Activated CD4-positive, alpha-beta T cell treated with anti-CD3 and anti-CD28 coated beads, Interleukin-2, amount 10 ng/mL, durations not matched to agents 7 days and 5 days (primary cell): ENCODE measurements at places on chromosomes 2 and 18.

GRCh38 chr18:13375302-13376255 is 157.0 kb downstream of the LDLRAD4 start:
- peak; percentile 81 for DNase-seq

GRCh38 chr2:37232131-37232933 is 874 bp downstream of the NDUFAF7 start:
- no peak for DNase-seq

DNA sequence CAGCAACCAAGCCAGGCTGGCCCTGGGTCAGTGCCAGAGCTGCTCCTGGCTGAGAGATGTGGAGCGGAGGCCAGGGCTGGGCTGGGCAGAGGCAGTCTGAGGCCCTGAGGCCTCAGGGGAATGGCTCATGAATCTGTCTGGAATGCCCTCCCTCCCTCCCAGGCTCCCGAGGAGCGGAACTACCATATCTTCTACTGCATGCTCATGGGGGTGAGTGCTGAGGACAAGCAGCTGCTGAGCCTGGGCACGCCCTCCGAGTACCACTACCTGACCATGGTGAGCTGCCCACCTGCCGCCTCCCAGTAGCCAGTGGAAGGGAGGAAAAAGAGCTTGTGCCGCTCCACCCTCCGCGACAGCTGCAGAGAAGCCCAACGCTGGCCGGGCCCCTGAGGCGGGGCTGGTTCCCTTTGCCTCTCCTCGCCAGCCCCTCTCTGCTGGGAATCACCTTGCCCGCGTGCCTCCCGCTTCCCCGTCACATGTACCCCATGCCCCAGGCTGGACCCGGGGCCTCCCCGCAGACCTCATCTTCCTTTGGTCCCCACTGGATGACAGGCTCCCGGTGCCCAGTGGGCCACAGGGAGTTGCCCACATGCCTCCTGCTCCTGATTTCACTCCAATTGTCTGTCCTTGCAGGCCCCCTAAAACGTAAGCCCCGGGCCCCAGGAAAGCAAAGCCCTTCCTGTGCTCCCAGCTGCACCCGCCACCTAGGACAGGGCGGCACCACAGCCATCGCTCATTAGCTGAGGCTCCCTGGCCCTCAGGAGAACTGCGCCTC is 41.1 kb downstream of the MYO7B start:
- peak; percentile 3 for DNase-seq

DNA sequence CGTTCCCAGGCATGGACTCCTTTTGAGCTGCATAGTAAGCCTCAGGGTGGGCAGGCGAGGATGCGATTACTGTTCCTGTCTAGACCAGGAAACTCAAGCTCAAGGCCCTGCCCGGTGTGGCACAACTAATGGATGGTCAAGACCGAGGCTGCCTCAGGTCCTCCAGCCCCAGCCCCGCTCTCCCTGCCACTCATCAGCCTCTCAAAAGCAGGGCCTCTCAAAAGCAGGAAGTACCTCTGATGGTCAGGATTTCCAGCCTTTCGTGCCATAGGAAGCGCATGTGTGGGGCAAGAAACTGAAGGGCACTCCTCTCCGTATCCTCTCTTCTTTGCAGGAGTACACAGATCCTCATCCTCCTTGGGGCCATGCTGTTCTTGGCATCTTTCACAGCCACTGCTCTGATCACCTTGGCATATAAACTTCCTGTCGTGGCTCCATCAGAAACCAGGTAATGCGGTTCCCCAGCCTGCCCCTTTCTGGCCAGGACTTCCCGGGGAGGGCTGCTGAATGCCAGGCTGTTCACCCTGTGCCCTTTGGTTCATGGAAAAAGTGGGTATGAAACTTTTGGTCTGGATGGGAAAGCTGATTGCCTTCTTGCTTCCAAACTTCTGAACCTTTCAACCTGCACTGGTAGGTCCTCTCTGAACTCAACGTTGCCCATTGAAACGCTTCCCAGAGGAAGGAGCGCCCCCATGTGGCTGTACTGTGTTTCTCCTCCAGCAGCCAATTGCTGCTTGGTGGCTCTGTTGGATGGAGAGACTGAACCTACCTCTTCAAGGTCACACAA is 82.8 kb upstream of the SEC11C start:
- DNase-seq: peak; percentile 73

DNA sequence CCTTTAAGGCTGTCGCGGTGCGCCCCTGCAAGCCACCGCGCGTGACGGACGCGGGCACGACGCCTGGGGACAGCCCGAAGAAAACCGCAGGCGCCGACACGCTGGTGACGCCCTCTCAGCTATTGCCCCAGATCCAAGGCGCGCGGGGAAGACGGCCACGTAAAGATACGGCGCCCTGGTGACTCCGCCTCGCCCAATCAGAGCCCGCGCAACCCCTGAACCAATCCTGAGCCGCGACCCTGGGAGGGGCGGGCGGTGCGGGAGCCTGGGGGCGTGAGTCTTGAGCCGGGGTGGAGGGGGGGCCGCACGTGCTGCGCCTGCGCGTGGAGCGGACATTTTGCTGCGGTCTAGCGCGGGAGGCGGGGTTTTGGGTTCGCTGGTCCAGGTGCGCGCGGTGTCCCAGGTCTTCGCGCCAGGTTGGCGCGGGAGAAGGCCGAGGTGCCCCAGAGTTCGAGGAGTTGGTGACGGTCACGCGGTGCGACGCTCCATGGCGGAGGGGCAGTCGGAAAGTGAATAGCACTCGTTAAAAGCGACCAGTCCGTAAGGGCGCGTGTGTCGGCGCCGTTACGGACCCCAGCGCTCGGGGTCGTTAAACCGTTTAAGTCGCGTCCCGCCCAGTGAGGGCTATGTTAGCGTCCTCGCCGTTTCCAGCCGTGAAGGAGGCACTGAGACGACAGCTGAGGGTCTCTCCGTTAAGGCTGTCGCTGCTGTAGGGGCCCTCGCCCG is 15.9 kb downstream of the NMUR1 start:
- peak; percentile 99 for DNase-seq

DNA sequence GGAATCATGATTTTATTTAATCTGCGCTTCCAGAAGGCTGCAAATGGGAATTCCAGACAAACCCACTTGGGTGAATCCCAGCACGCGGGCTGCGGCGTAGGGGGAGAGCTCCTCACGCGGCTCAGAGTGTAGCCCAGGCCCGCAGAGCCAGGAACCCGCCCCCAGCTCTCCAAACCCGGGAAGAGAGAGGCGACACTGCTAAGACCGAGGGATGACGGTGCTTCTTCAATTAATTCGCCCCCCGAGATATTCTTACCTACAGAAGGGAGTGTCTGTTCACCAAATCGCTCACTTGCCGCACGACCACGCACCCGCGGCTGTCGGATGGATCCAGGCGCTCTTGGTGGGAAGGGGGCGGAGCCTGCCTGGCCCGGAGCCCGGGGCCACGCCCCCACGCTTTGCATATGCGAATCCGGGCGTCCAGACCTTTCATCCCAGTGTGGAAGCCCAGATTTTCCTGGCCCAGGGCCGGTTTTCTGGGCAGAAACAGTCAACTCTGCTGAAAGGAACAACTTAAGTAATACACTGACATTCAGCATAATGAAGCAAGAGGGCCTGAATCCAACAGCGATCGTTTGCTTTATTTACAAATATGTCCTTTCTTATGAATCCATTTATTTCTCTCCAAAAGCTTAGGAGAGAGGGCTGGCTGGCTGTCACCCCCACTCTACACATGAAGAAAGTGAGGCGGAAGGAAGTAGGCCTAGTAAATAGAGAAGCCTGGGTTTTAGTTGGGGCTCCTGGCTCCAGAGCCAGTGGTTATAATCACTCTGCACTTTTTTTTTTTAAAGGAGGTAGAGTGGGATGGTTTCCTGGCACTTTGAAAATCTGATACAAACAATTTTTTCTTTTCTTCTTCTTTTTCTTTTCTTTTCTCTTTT is at the start of gene SLC19A3:
SLC19A3 (minus strand) TSS at position 342 of the 881 bp plus-strand sequence. CDS start 15,710 bp downstream, outside the sequence.
- no peak for DNase-seq

DNA sequence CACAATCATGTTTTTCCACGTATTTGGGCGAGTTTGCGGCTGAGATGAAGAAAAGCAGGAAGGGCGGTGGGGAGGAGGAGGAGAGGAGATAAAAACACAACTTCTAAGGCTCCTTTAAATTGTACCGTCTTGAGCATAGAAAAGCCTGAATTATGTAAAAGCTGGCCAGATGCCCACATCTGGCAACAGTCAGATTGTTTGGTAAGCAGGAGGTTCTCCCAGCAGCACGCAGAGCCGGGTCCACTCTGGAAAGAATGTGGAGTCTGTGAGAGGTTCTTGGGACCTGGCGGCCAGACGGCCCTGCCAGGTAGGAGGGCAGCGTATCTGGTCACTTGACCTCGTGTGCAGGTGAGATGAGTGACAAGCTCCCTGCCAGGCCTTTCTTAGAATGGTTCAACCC is 215.3 kb upstream of the APCDD1 start:
- DNase-seq: no peak

GRCh38 chr18:57141208-57142129 is 5.4 kb upstream of the BOD1L2 start:
- no peak for DNase-seq
